ENCODE measurements at places on chromosomes 1 and 21.

- DNase-seq: peak; percentile 33
These were observed 5.1 kb downstream of the TMEM201 start for GRCh38 chr1:9593492-9594465.

DNA sequence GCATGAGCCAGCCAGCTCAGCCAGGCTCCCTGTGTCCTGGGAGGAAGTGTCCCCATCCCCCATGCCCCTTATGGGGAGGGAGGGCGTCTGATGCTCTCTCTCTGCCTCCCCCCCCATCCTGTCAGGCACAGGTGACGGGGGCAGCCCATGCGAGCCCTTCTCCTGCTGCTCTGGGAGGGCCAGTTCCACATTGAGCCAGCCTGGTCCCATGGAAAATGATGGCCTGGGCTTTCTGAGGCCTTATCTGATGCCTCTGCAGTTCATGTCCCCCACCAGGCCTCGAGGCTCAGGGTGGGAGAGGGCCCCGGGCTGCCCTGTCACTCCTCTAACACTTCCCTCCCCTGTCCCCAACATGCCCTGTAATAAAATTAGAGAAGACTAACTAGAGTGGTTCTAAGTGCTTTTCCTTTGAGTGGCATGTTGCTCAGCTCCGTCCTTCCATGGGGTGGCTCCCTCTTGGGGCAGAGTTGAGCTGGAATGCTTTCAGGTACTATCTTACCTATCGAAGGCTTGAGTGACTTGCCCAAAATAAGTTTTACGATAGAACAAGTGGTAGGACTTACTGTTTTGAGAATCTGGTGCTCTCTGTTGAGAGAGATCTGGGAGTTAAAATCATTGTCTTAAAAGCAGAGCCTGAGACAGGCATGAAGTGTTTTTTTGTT lies 1.8 kb upstream of the MTFR1L start:
- DNase-seq: no peak

GRCh38 chr1:239718997-239719628 lies 332.7 kb downstream of the CHRM3 start:
- DNase-seq: no peak

GRCh38 chr1:154411525-154411924 lies 6.4 kb downstream of the IL6R start:
- DNase-seq: no peak

DNA sequence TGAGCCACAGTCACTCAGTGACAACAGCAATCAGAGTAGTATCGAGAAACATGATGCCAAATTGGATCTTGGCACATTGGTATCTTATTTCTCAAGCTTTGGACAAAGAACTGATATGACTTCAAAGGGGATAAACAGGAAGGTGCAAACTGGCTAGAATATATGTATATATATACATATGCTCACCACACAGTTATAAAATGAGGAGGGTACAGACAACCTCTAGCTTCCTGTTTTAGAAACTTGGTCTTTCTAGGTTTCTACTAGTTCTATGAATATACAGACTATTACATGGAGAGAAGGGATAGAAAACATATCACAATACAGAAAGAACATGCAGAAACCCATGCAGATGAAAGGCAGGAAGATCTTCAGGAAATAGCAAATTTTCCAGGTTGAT lies 292.1 kb upstream of the SNX7 start:
- DNase-seq: no peak

GRCh38 chr1:235030919-235031596 lies 97.6 kb downstream of the TOMM20 start:
- no peak for DNase-seq

- DNase-seq: no peak
These were observed 154.6 kb downstream of the TENT5C start for GRCh38 chr1:117760485-117760884.

DNA sequence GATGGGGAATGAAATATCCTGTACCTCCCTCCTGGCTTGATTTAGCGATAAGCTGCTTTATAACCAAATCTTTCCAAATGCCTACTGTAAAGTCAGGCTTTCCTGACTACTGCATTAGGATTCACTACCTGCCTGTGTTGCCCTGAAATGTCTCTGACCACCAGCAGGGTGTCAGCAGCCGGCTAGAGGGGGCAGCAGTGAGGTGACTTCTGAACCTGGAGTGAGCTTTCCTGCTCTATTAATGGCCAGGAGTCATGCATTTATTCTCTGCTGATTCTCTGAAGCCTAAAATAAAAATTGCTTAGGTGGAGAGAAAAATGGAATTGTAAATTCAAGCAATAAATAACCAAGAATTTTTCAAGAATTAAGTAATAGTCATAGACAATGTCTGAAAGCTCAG lies 2.5 kb downstream of the BACE2 start:
- DNase-seq: no peak

- no peak for DNase-seq
These were observed 10.6 kb downstream of the GFI1 start for GRCh38 chr1:92476071-92476631.

- no peak for DNase-seq
These were observed 20.5 kb downstream of the SOX13 start for GRCh38 chr1:204093421-204093717.

- no peak for DNase-seq
These were observed 12.1 kb upstream of the ADAMTSL4 start for GRCh38 chr1:150536836-150537731.

- no peak for DNase-seq
These were observed 3.3 kb upstream of the OLIG2 start for GRCh38 chr21:33022489-33022827.

DNA sequence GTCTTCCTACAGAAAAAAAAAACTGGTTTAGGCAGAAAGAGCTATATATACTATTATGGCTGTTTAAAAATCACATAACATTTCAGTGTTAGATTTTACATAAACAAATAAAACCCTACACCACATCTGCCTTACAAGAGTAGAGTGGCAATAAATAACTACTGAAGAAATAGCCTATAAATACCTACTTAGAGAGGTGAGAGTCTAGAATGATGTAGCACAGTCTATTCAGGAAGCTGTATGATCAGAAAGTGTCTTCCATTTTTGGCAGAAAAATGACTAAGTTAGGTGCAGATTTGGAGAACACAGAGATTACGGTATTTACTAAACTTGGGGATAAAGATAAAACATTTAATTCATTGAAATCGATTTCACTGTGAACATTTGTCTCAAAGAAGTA lies 75.5 kb downstream of the VAV3 start:
- DNase-seq: no peak

- DNase-seq: no peak
These were observed 12.4 kb downstream of the C1orf116 start for GRCh38 chr1:207020065-207020708.

DNA sequence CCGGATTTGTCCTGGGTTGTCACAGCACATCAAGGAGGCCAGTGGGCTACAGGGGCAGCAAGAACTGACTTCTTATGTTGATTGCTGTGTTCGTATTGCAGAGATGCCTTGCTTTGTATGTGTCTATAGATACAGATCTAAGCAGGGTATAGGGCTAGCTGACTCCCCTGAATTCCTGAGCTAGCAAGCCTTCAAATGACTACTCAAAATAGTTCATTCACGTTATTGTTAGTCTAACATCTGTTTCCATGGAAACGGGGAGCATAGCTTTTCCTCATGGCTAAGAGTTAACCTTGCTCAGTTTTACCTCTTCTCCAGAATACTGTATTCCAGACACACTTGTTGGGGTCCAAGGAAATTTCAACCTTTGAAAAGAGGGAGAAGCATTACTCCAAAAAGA lies 24.1 kb downstream of the TRIM45 start:
- DNase-seq: no peak

DNA sequence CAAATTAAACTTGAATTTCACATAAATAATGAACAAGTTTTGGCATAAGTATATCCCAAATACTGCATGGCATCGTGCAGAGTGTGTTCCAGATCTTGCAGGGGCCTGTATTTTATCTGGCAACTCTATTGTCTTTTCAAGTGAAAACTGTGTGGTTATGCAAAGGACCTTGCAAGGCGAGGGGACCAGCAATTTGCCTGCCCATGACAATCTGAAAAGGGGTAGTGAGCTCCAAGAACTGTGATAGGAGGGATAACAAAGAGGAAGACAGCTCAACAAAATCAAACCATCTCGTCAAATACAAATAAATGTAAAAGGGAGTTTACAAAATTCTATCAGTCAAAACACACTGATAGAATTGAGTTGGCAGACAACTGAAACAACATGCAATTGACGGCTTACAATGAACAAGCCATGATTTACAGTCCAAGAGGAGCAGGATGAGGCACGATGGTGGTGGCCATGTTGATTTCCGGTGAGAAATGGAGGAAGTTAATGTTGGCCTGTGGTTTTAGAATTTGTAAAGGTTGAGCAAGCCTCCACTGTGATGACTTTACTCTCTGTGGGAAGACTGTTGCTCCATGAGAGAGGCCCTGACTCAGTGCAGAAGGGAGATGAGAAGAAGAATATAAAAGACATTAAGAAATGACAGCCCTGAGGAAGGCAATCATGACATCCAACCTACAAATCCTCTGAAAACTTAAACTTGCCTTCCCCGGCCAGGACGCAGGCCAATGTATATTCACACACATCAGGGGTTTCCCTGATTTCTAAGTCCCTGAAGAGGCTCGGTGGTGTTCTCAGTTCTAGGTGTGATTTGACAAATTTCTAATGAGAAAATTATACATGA lies 132.2 kb downstream of the ADSS2 start:
- peak; percentile 76 for DNase-seq

Data from GM12864 (cell line).